ENCODE measurements at places on chromosomes 16 and 17. TPM values are rescaled to one million over a fixed set of nuclear protein-coding genes. Genes with fewer than 3 reads are reported as not detected.

The CCL2 gene
- total RNA-seq: not detected

The KRT33B gene
- total RNA-seq: not detected

The HBQ1 gene
- not detected for total RNA-seq

- H3K36me3 ChIP-seq: no peaks in the 10 kb centered on the region
- peak overlapping the region; percentile 55 for H3K27ac ChIP-seq
- no peaks in the 10 kb centered on the region for H3K27me3 ChIP-seq
- no peak for DNase-seq
These were observed 164.6 kb downstream of the RPTOR start for GRCh38 chr17:80709090-80709695.

GRCh38 chr16:89484923-89485679, 5.3 kb downstream of the ANKRD11 start:
- no peaks in the 10 kb centered on the region for H3K36me3 ChIP-seq
- peaks cover 74% of the 10 kb centered on the region for H3K4me1 ChIP-seq
- H3K4me3 ChIP-seq: no peak overlapping the region
